ENCODE measurements at places on chromosomes 13 and 19. TPM values are rescaled to one million over a fixed set of nuclear protein-coding genes. Genes with fewer than 3 reads are reported as not detected.

ZNF382 gene
- total RNA-seq = 5.5 TPM

PSG7 gene
- 0.10 TPM for total RNA-seq

TDRD12 gene
- 0.42 TPM for total RNA-seq

DCLK1 gene
- total RNA-seq = not detected

PEG3 gene
- total RNA-seq = under 0.01 TPM

PSG3 gene
- 0.10 TPM for total RNA-seq

TNNT1 gene
- 9.7 TPM for total RNA-seq

Data from mononuclear cell (primary cell).